ENCODE measurements at places on chromosomes 3 and 15.

GRCh38 chr15:63528138-63528659 is 23.8 kb downstream of the USP3 start:
- no peak for DNase-seq

DNA sequence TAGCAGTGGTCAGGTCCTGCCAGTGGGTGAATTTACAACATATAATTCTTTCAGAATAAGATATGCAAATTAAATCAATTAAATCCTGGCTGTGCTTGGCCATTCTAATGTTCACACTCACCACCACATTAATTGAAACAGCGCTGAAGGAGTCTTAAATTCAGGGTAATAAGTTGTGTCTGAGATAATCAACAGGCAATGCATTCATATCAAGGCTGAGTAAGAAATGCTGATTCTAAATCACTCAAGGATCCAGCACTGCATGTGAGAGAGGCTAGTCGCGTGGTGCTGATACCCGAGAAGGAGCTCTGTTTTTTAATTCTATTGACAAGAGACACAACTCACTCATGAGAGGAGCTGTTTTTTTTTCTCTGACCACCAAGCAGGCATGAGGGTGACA is 588.8 kb upstream of the ADAMTS9 start:
- DNase-seq = no peak

DNA sequence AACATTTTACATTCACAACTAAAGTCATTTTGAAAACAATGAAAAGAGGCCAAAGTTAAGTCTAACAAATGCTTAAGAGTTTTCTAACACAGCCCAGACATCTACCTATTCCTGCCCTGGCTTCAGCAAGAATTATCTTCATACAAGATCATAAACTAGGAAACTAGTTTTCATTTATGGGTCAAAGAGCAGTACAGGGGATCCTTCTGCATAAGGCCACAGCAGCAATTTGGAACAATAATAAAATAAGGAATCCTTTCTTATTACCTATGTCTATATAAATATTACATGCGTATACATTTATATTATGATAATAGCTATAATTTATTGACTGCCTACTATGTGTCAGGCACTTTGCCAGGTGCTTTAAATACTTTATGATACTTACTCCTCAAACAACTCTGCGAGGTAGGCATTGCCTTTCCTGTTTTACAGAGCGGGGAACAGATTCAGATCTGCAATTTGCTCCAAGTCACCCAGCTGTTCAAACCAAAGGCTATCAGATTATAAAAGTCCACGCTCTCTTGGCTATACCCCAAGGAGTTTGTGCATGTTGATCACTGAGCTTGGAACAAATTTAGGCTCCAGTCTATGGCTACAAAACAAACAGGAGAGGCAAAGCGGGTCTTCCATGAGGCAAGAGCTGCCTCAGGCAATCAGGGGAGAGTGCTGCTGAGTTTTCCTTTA is 196.4 kb downstream of the RORA start:
- no peak for DNase-seq

DNA sequence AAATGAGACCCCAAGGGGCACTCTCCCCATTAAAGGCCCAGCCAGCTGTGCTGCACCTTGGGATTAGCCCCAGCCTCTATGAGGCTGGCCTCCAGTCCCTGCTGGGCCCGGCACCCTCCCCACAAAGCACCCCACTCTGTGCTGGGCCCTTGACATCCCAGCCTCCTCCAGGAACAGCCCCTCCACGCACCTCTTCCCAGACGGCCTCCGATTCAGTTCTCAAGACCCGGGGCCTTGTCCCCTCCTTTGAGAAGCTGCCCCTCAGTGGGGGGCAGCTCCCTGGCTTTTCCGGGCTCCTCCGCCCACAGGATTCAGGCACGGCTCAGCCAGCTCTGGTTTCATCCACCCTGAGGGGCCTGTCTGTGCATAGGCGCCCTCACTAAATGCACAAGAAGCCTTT is 144.1 kb downstream of the LRRK1 start:
- DNase-seq = no peak

GRCh38 chr3:49674497-49674983 is 389 bp downstream of the APEH start:
- peak; percentile 35 for DNase-seq

- DNase-seq = no peak
Measured at GRCh38 chr3:137134431-137134830, 176.6 kb downstream of the IL20RB start.

- DNase-seq = no peak
Measured at GRCh38 chr15:48427479-48427878, 96.2 kb downstream of the DUT start.

DNA sequence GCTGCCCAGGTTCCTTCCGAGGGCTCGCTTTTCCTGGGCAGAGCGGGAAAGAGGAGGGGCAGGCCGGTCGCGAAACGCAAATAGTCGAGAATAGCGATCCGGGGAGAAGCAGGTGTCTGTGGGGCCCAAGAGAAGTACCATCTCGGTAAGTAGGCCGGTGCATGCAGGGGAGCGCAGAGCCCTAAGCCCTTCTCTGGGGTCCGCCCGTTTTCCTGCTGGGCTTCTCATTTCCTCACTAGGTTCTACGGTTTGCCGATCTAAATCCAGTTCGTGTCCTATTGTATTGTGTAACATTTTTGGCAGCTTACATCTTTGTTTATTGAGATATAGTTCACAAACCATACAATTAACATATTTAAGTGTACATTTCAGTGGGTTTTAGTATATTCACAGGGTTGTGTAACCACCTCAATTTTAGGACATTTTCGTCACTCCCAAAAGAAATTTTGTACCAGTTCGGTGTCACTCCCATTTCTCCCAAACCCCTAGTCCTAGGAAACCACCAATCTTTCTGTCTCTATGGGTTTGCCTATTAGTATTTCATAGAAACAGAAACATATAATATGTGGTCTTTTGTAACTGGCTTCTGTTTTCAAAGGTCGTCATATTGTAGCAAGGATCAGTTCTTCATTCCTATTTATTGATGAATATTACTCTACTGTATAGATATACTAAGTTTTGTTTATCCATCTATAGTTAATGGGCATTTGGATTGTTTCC is 6.8 kb upstream of the TRIM69 start:
- no peak for DNase-seq

- no peak for DNase-seq
Measured at GRCh38 chr3:127639173-127640041, 10.4 kb downstream of the PODXL2 start.

DNA sequence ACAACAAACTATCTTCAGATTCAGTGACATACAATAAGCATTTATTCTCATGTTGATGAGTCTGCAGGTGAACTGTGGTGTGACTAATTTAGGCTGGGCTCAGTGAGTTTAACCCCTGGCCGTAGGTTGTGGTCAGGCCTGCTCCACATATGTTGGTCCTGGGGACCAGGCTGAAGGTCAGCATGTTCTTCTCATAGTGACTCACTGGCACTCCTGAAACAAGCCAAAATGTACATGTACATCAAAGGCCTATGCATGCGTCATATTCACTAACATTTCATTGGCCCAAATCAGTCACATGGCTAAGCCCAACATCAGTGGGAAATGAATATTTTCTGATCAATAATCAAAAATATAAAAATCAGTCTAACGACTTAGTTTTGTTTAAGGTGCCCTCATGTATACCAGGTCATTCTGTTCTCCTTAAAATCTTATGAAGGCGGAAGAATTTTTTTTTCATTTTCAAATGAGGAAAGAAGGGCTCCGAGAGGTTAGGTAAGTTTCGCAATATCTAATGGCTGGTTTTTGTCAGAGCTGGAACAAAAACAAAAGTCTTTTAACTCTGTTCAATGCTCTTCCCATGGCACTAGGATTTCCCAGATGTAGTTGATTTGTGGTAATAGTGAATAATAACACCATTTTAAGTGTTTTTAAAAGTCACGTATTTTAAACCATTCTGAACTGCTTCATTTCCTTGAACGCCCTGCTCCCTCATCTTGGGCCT is 148.5 kb downstream of the MFSD1 start:
- DNase-seq = no peak

- DNase-seq = no peak
Measured at GRCh38 chr3:134820994-134821393, 25.9 kb downstream of the EPHB1 start.

GRCh38 chr3:160112481-160112880 is 112.7 kb upstream of the C3orf80 start:
- no peak for DNase-seq

- no peak for DNase-seq
Measured at GRCh38 chr3:514192-514591, 317.6 kb downstream of the CHL1 start.

DNA sequence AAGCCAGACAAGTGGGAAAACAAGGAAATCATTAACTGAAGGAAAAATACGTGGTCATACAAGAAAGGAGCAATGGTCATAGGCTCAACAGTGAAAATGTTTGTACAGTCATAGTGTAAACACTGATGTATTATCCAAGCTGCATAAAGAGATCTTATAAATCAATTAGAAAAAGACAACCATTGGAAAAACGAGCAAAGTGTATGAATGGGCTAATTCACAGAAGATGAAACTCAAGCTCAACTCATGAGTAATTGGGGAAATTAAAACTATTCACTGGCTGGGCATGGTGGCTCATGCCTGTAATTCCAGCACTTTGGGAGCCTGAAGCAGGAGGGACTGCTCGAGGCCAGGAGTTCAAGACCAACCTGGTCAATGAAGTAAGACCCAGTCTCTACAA is 6.4 kb upstream of the IGF2BP2 start:
- no peak for DNase-seq

DNA sequence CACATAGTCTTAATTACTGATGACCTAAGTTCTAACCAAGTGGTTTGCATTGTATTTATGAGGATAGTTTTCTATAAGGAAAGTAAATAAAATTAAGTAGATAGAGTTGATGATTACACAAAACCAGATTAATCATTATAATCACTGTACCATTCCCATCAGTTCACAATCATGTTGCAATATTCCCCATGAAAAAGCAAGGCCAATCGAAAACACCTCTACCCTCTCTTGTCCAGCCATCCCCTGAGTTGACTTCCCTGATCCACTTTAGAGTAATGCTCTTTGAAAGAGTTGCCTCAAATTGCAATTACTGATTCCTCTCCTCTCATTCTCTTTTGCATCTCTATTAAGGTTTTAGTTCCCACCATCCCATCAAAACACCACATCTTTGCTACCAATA is 21.0 kb downstream of the BCHE start:
- DNase-seq = no peak

GRCh38 chr3:42701371-42702065 is 1.1 kb downstream of the HHATL start:
- DNase-seq = peak; percentile 35

GRCh38 chr3:110984456-110985250 is 87.0 kb upstream of the NECTIN3 start:
- no peak for DNase-seq

- no peak for DNase-seq
Measured at GRCh38 chr3:12681943-12682390, 18.1 kb upstream of the RAF1 start.

DNA sequence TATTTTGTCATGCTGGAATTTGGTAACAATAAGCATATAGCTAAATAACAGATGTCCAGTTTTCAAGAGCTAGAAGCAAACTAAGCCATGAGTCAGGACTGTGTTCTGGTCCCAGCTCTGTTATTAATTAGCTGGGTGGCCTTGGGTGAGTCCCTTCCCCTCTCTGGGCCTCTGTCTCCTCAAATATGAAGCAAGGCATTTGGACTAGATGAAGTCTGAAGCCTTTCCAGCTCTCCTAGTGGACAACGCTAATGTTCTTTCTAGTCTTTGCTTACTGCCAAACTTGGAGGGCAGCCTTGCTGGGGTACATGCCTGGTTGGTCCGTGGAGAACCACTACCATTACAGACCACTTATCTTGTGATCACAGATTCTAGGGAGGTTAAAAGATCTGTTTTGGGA is 127.6 kb downstream of the DUT start:
- DNase-seq = no peak
